Right lobe of liver (tissue), 6 donors: ENCODE measurements at places on chromosomes 1 and 21.

DNA sequence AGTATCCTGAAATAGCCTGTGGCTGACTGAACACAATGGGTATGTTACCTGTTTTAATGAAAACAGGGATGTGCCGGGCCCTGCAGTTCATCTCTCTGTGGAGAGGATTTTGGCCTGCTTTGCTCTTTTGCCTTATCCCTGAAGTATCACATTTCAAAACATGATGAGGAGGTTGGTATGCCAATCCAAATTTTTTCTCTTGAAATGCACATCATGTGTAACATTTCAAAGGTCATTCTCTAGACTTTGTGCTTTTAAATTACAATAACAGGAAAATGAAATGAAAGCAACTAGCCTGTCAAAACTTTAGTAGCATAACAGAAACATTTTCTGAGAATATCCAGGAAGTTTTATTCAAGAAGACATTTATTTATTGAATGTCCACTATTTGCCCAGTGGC, 118.9 kb downstream of the SLC44A5 start:
- no peak for DNase-seq

GRCh38 chr1:164440232-164440631, 118.8 kb upstream of the PBX1 start:
- DNase-seq: no peak

- no peak for DNase-seq
Observed at GRCh38 chr1:62870148-62870547, 86.2 kb downstream of the ATG4C start.

- no peak for DNase-seq
Observed at GRCh38 chr1:94092210-94092613, 28.7 kb downstream of the ABCA4 start.

GRCh38 chr1:187588917-187589316, 760.2 kb downstream of the PLA2G4A start:
- DNase-seq: no peak

- DNase-seq: no peak
Observed at GRCh38 chr1:79646880-79647279, 640.4 kb upstream of the ADGRL4 start.
